Eye (tissue), 1 donor: ENCODE measurements at places on chromosomes 11 and 22.

- DNase-seq: no peak
These were observed 24.2 kb downstream of the PARVG start for GRCh38 chr22:44204739-44205515.

GRCh38 chr11:72587696-72588095, 86.5 kb downstream of the PDE2A start:
- DNase-seq: no peak

DNA sequence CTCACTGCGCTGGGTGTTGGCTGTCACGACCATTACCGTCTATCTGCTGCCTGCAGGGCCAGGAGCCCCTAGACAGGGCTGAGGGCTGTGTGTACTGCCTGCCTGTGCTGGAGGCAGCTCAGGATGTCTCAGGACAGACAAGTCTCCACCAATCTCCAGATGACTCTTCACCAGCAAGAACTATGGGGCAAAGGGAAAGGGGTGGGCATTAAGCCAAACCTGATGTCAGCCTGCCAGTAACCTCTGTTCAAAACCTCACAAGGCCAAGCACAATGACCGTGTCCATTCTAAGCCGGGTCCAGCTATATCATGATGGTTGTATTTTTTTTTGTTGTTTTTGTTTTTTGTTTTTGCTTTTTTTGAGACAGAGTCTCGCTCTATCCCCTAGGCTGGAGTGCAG, 31.6 kb downstream of the MAFF start:
- no peak for DNase-seq

GRCh38 chr11:62880803-62881578, at the start of gene SLC3A2:
Gene SLC3A2, plus strand, starts transcription at chr11:62880896. Its CDS starts 128 bp downstream, at chr11:62881024.
- peak; percentile 95 for DNase-seq

DNA sequence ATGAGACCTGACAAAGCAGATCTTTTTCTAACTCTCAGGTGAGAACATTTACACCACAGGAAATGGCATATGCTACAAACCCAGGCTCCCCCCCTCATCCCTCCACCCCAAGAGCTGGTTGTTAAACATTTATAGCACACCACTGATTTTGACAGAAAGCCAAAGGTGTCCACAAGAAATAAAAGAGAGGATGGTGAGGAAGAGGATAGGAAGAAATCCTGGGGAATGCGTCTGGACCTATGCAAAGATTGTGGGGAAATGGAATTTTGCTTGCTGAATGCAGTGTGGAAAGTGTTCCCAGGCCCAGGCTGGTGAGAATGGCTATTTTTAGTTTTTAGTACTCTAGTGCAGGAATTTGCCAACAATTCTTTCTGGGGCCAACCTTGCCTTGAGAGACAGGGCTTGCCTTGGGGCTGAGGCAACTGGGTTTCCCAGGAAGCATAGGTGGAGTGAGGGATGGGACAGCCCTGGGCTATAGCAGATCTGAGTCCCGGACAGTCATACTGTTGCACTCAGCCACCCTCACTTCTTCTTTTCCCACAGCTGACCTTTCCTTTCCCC, 163.9 kb downstream of the ADAMTS15 start:
- DNase-seq: no peak

GRCh38 chr11:77153276-77154185, 25.5 kb downstream of the MYO7A start:
- DNase-seq: no peak

DNA sequence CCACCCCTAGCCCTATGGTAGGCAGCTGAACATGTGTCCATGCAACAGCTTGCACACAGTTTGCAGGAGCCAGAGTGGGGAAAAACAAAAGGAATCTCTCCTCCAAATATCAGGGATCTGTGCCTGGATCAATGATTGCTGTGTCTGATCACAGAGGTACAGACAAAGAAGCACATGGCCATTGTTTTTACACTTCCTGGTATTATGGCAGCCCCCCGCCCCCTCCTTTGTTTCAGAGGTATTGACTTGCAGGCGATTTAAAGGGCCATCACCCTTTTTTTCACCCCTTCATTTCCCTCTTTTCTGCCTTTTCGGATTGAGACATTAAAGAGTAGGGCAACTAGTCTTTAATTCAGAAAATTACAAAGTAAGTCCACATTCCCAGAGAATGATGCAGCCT, 453.0 kb upstream of the LUZP2 start:
- no peak for DNase-seq

DNA sequence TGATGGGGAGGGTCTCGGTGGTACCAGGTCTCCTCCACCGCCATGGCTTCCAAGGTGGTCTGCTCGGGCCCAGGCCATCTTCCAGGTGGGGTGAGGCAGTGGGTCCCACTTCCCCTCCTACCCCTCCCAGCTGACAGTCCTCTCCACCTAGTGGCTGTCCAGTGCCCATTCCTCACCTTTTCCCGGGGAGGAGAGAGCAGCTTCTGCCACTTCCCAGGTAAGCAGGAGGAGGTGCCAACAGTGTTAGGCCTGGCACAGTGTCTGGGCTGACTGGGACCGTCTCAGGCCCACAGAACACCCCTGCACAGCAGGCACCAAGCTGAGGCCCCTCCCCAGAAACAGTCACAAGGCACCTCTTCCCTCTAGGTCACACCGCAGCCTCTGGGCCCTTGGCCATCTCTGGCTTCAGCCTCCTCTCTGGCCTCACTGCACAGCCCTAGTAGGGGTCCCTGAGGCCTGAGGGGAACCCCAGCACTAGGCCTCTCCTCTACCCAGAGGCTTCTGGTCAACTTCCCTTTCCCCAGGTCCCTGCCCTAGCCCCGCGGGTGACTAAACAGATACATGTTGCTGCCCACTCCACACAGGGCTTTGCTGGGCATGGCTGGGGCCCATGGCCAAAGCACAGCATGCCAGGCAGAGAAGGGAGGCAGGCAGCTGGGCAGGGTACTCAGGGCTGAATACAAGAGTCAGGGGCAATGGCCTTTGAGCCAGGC, 2.3 kb upstream of the ANKRD13D start:
- no peak for DNase-seq

- no peak for DNase-seq
These were observed 115.1 kb downstream of the ATXN10 start for GRCh38 chr22:45786726-45787125.

DNA sequence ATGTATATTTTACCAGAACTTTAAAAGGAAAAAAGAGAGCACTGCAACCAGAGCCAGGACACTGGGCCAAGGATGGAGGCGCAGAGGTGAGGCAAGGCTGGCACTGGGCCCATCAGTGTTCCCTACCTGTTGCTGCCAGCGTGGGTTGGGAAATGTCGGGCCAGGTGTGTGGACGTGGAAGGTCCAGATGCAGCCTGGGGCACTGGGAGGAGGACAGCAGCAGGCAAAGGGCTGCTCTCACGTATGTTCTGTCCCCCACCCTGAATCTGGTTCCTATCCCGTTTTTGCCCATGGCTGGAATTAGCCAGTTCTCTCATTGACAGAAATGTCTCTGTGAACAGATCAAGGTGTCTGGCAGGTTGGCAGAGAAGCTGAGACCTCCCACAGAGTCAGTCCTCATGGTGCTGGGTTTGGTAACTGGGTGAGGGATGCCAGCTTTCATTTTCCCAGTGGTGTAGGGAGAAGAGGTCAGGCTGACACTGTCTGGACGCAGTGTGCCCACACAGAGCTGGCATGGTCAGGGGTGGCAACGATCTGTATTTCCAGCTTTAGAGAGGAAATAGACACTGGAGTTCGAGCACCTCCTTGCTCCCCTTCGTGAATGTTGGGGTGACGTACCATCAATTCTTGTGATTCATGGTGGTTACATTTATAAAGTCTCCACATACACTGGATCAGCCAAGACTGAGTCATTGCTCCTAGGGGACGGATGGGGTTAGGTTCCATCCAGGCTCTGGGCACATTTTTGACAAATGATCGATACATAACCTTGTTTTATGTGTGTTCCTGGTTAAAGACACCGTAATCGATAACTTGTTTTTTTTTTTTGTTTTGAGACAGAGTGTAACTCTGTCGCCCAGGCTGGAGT, 4.3 kb upstream of the PNPLA3 start:
- DNase-seq: no peak

DNA sequence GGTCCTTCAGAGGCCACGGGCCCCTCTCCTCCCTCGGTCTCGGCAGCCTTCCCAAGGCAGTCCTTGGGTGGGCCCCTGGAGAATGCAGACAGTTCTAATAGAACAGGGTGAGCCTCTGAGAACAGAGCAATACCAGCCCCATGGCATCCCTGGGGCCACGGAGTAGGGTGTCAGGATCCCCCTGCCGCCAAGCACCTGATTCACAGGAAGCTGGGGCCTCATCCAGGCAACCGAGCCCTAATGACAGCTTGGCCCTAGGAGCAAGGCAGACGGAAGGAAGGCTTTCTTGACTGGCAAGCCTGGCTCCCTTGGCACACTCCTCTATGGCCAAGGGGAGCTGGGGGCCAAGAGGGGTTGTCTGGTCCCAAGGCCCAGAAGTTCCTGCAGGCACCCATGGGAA, 15.2 kb downstream of the TXN2 start:
- DNase-seq: no peak

DNA sequence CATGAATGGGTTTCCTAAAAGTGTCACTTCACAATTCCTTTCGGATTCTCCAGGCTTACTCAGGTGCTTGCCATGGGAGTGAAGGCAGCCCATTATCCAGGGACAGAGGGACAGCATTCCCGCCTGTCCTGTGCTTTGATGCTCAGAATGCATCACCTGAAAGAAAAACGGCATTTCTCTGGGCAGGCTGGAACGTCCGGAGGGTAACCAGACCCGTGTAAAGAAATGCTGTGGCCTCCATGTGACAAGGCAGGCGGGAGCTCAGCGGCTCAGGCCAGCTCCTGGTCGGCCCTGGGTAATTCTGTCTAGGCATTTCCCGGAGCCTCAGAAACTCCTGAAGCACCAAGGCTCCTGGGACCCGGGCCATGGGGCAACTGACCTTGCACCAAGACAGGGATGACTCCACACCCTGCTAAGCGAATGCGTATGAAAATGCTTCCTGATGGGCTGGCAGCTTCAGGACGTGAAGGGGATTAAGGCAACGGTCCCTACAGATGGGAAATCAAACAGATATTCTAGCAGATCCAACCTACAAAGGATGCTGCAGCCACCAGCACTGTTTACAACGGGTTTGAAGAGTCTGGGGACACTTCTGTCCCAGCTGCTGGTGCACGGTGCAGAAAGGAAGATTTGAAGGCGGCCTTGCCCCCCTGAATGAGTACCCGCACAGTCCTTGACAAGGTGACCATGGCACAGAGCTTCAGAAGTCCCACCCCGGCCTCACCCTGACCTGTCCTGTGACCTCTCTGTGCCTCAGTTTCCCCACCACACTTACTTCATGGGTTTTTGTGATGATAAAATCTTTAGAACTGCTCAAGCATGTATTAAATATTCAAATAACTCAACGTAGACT, 13.6 kb upstream of the FGF3 start:
- peak; percentile 56 for DNase-seq

- DNase-seq: no peak
These were observed 14.0 kb downstream of the ADAMTS8 start for GRCh38 chr11:130414107-130415080.

- DNase-seq: no peak
These were observed 35.4 kb upstream of the CARS1 start for GRCh38 chr11:3092603-3093141.

GRCh38 chr11:11265994-11266606, 87.0 kb downstream of the CSNK2A3 start:
- DNase-seq: peak; percentile 41

DNA sequence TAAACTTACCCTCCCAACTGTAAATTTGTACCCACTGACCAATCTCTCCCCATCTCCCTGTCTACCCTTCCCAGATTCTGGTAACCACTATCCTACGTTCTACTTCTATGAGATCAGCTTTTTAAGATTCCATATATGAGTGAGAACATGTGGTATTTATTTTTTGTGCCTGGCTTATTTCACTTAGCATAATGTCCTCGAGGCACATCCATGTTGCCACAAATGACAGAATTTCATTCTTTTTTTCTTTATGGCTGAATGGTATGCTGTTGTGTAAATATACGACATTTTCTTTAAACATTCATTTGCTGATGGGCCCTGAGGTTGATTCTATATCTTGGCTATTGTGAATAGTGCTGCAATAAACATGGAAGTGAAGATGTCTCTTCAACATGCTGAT, 74.7 kb upstream of the RRM1 start:
- DNase-seq: peak; percentile 39

DNA sequence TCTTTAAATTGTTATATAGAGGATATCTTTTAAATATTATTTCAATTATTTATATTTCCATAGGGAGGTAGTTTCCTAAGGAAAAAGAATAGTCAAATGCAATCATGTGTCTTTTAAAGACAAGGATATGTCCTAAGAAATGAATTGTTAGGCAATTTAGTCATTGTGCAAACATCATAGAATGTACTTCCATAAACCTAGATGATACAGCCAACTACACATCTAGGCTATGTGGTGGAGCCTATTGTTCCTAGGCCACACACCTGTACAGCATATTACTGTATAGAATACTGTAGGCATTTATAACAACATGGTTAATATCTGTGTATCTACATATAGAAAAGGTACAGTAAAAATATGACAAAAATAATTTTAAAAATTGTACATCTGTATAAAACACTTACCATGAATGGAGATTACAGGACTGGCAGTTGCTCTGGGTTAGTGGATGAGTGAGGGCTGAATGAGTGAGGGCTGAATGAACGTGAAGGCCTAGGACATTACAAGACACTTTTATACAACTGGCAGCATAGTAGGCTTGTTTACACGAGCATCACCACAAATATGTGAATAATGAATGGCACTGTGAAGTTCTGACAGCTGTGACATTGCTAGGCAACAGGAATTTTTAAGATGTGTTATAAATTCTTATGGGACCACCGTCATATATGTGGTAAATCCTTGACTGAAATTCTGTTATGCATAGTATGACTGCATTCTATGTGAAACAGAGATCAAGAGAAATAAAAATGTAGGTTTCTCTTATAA, 1879.0 kb upstream of the RAG2 start:
- DNase-seq: no peak

- DNase-seq: no peak
These were observed 385.5 kb upstream of the ANO5 start for GRCh38 chr11:21807350-21807749.

DNA sequence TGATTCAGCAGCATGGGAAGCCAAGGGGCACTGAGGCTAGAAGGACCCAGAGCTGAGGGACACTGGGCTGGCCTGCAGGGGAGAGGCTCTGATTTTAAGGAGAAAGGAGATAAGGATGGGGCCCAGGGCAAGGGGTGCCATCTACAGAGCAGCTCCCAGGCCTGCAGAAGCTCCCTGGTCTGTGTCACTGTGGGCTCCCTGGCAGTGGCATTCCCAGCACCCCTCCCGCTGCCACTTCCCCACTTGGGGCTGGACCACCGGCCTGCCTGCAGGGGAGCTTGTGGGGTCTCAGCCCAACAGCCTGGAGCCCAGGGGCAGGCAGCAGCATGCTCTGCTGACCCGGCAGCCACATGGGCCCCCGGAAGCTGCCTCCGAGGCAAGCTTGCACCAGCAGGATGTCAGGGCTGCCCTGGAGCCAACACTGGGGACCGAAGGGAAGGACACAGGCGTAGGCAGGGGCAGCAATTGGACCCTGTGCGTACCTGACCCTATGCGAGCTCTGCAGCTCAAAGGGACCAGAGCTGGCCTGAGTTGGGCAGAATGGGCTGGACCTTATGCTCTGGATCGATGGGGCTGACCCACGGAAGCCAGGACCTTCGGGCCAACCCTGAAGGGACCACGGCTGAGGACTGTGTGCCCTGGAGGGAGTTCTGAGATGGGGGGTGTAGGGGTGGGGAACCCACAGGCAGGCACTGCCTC, 35.4 kb upstream of the WNT7B start:
- no peak for DNase-seq
